ENCODE measurements at places on chromosomes 16 and 17.
A peak's percentile ranks its signal among the peaks of the same experiment; 100 is the strongest.

DNA sequence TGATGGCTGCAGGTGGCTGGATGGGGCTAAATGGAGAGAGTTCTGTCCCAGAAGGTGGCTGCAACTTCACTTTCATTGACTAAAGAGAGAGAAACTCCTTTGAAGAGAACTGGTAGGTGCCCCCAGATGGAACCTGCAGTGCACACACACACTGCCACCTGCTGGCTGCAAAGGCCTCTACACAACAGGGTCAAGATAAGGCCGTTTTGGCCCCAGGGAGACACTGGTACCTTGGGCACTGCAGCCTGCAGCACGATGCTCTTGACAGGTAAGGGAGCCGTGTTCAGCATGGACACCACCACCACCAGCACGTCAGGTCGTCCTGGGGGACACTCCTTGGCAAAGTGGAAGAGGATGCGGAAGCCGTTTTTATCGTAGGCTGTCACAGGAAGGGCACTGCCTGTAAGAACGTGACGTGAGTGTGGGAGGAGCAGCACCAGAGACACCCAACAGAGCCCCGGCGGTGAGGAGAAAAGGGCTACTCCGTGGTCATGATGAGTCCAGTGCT lies 22.7 kb downstream of the GGA3 start:
- DNase-seq: peak; percentile 47

DNA sequence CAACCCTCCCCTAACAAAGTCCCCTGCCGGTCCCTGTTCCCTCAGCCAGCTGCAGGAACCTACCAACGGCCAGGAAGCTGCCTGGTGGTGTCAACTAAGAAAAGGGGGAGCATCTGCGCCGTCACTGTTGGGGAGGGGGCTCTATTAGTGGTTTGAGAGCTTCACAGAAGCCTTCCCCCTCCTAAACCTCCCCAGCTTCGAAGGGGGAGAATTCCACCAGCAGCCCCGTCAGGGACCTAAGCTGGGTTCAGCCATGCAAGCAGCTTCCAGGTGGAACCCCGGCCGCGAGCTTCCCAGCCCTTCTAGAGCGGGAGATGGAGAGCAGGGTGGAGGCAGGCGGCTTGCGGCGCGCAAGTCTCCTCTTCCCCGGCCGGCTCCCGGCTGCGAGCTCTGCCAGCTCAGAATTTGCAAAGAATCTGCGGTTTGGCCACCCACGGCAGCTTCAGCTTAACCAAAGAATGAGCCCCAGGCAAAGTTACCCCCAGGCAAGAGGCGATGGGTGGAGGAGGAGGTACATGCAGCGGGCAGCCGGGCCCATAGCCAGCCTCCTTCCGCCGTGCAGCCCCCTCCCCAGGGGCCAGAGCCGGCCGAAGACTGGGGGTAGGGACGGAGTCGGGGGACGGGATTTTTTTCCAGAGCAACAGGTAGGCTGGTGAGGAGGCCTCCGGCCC lies 33.7 kb downstream of the DDX19A start:
- peak; percentile 35 for DNase-seq

GRCh38 chr17:52420555-52421078 lies 262.1 kb upstream of the CA10 start:
- DNase-seq: no peak

GRCh38 chr16:17572145-17572544 lies 101.4 kb upstream of the XYLT1 start:
- DNase-seq: no peak

GRCh38 chr16:67760956-67761230 lies 41.8 kb upstream of the GFOD2 start:
- DNase-seq: no peak

- DNase-seq: no peak
Observed at GRCh38 chr16:2002406-2003230, 7.0 kb downstream of the ZNF598 start.

DNA sequence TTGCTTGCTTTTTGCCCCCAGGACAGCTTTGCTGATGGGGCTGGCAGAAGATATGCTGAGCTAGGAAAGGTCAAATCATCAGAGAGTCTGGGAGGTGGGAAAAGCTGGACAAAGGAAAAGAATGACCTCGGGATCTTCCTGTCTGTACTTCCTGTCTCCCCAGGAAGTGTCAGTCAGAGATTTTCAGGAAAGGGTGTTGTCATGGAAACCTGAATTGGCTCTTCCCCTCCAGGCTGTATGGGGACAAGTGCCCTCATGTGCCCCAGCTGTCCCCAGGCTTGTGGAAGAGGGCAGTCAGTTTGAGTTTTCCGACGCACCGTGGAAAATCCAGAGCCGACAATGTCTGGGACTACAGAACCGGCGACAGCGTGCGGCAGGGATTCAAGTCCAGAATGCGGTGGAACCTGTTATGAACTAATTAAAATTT lies 122.7 kb upstream of the ZFHX3 start:
- DNase-seq: no peak

GRCh38 chr16:87601401-87601981 lies 817 bp upstream of the JPH3 start:
- no peak for DNase-seq

- no peak for DNase-seq
Observed at GRCh38 chr17:16106161-16106891, 106.7 kb downstream of the TTC19 start.

DNA sequence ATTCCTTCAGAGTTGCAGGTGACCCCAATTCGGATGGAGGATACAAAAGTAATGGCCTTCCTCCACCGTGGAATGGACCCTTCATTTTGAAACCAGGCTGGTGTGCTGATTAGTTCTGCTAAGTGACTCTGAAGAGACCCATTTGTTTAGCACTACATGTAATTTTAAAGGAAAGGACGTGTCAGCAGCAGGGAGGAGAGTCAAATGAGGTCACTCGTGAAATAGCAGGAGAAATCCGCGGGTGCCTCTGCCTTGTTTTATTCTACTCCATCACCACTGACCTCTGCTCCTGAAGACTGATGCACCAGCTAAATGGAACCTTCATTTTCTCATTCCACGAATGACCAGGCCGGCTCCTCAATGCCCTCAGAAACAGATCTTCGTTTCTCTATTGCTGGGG lies 589.2 kb downstream of the CDH11 start:
- DNase-seq: no peak
